ENCODE measurements at places on chromosomes 2 and 18.
A peak's percentile ranks its signal among the peaks of the same experiment; 100 is the strongest.

- no peak for DNase-seq
Measured at GRCh38 chr2:54360055-54360792, 95.9 kb upstream of the SPTBN1 start.

DNA sequence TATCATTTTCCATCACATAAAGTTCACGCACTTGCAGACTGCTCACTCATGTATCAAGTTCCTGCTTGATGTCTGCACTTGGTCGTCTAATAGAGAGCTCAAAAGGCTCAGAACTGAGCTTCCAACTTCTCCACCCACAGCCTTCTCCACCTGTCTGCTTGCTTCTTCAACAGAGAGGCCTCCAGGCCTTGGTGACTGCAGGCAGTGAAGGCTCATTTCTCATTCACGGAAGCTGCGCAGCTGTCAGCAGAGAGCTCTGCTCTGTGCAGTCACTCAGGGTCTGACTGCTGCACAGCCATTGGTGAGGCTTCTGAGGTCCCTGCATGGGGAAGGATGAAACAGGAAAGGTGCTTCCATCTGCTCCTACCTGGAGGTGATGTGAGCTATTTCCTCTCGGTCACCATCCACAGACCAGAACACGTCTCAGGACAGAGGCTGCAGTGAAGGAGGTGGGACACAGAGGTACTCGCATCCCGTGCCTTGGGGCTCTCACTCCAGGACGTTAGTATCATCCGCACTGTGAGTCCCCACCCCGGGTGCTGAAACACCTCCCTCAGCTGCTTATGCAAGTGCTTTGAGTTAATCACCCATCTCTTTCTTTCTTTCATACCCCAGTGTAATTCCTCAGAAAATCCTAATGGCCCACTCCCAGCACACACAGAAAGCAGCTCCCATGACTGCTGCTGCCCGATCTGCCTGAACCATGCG lies 126.2 kb downstream of the TMEM18 start:
- DNase-seq: no peak

- no peak for DNase-seq
Measured at GRCh38 chr2:20366672-20367116, 16.1 kb upstream of the PUM2 start.

DNA sequence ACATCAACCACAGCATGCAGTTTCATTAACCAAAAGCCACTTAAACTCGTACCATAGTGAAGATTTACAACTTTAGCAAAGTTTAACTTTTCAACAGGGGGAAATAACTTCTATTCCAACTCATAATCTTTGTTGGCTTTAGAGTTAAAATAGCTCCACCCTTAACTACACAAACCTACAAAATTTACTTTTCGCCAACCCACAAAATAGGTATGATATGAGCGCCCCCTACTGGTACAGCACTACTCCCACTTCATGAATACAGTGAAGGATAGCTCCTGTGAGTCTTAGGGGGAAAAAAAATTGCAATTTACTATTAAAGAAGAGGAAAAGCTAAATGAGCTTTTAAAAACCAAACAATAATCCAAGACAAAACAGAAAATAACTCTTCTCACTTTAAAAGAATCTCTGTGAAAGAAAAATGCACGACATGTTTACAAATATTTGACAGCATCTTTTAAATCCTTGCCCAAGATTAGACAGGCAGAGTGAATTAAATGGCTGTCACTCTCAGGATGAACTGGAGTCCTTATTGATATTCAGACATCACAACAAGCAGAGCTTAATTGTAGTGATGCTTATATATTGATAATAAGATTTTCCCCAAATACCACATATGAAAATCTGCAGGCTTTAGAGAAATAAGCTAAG lies 32.2 kb downstream of the TMEFF2 start:
- DNase-seq: peak; percentile 29

- no peak for DNase-seq
Measured at GRCh38 chr2:25176138-25176537, 7.8 kb upstream of the POMC start.

- DNase-seq: no peak
Measured at GRCh38 chr2:46666754-46667153, 187.4 kb downstream of the TMEM247 start.
